Pulmonary artery endothelial cell (primary cell): ENCODE measurements at places on chromosomes 7 and 10. TPM values are rescaled to one million over a fixed set of nuclear protein-coding genes. Genes with fewer than 3 reads are reported as not detected.

DNA sequence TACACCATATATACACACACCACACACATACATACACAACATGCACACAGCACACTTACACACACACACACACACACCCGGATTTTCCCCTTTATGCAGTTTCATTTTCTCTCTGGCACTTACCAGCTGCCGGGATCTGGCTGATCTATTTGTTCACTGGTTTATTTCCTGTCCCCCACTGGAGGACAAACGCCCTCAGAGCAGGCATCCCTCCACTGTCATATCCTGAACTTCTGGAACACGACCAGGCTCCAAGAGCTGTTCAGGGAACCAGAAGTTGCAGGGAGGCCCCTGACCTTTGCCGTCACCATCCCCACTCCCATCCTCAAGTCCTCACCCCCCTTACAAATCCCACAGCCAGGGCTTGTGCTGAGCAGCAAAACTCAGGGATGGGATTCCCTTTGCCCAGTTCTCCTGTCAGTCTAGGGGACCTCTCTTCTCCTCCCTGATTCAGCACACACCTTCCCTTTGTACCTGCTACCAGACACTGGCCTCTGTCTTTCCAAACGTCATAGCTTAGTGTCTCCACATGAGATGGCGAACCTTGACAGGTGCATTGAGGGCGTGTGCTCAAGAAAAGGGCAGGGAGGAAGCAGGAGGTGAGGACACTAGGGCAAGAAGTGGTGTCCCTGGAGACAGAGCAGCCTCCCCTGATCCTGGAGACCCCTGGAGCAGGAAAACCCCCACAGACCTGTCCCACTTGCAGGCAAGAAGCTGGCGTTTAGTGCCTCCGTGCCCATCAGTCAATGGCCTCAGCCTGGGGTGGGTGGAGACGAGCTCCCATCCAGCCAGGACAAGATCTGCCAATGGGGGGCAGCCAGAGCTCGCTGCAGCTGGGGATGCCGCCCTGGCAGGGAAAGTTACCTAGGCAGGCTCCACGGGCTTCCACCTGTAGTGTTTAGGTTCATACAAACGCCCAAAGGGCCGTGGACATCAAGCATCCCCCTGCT is 12.7 kb upstream of the DOCK1 start:
- DNase-seq = no peak

DNA sequence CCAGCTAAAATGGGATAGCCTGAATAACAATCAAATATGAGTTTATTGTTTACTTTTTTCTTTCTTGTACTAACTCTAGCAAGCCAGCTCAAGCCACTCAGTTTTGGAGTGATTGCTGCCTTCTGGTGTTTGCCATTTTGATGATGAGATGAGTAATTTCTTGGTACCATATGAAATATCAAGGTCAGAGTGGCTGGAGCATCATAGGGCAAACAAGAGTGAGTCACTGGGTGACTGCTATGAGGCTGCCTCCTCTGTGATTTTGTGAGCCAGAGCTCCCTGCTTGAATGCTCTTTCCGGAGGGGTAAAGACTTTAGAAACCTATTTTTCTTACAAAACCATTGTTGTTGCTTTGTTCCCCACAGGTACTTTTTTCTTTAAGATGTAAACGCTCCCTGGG is 295.6 kb downstream of the PRKG1 start:
- no peak for DNase-seq

GPR85 gene
- total RNA-seq = 0.39 and 0.92 TPM in 2 replicates

DNA sequence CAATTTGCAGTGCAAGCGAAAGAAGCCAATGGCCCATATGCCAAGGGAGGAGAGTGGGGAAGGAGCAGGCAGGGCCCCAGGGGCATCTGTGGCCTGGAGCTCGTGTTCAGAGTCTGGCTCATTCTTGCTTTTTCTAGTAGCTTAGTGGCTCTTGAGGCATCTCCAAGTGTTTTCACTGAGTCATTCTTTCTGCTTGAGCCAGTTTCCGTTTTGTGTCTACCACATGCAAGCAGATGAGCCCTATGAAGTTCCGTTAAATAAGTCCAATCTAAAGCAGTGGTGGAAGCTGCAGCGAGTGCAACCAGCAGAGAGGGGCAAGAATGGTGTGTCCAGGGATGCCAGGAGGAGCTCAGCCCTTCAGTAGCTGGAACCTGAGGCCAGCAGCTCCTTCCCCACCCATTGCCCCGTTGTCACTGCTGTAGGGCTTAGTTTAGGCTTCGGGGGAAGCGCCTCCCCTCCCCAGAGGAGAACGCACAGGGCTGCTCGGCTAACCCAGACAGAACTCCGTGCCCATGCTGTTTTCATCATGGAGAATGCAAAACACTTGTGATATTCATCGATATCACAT is 57.4 kb upstream of the EBF3 start:
- DNase-seq = no peak

DNA sequence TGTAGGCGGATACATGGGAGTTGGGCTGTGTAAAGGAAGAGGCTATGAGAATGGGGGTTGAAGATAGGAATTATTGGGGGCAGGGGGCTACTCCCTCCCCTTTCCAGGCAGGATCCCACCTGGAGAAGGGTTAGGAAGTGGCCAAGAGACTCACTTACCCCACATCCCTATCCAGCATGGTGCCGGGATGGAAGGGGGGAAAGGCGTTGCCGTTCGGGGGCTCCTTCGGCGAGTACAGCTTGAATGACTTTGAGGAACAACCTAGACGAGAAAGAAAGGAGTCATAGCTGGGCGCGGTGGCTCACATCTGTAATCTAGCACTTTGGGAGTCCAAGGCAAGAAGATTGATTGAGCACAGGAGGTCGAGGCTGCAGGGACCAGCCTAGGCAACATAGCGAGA is 8.9 kb downstream of the LDB1 start:
- no peak for DNase-seq

RARRES2 gene
- total RNA-seq = not detected in 2 replicates

DNA sequence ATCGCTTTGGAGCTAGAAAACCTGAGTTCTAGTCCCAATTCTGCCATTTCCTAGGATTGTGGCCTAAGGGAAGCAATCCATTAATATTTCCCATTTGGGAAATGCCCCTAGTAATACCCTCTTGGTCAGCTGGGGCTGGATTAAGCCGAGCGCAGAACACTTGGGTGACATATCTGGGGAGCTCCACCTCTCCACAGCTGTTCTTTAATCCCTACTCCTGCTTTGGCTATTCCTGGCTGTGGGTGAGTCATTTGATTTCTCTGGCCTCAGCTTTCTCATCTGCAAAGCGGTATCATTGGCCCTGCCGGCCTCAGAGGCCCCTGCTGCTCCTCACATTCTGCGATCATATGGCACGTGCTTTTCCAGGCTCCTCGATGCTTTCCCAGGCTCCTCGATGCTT is 108.3 kb downstream of the BUB3 start:
- DNase-seq = no peak

- DNase-seq = no peak
These were observed 595.0 kb downstream of the GRM8 start for GRCh38 chr7:126657599-126658358.

DNA sequence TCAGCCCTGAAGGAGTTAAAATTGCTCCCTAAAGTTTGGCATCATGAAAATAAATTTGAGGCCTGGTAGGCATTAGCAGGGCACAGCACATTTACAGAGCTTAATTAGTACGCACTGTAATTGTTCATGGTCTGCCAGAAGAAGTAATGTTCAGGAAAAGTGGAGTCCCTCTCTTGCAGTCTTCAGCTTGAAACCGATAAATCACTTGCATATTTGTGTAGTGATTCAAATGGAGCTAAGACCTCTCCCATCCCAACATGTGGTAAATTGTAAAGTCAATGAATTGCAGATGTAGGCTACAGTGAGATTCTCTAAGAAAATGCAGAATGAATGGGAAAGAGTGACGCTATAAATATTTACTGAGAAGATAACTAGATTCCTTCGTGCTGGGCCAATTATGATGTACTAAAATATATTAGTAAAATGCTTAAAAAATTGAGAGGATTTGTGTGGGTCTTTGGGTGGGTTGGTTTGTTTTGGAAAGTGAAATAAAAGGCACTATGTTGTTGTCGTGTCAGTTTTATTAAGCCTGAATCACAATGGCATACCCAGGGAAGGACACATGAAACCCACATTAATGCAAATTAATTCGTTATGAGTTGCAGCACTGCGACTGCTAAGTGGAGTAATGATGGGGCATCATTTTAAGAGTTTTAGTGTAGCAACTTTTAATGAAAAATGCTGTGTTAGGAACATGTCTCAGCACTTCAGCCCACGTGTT is 8.4 kb downstream of the TCF7L2 start:
- no peak for DNase-seq

- DNase-seq = no peak
These were observed 7.8 kb downstream of the NUDT1 start for GRCh38 chr7:2249744-2250323.

GRCh38 chr10:92530421-92530820 is 43.5 kb downstream of the IDE start:
- DNase-seq = no peak

DNA sequence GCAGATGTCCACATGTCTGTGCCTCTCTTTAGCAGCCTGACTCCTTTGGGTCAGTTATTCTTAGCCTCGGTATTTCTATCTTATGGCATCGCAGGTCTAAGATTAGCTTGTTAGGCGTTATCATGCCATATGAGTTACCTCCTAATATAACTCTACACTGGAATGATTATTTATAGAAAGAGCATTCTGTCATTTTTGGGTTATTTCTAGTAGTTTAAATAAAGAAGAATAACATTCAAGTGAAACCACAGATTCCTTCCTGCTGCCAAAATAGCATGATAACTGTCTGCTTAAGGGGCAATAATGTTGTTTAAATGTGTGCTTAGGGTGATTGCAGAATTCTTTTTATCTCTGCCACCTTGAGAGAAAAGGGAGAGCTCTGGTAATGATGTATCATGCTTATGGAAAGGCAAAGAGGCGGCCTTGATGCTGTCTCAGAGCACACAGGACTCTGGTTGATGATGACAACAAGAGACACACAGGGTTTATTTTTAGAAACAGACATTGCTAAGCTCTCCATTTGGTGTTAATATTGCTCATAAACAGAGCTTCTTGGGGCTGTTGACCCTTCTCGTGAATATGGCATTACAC is 10.4 kb downstream of the HDAC9 start:
- no peak for DNase-seq

DNA sequence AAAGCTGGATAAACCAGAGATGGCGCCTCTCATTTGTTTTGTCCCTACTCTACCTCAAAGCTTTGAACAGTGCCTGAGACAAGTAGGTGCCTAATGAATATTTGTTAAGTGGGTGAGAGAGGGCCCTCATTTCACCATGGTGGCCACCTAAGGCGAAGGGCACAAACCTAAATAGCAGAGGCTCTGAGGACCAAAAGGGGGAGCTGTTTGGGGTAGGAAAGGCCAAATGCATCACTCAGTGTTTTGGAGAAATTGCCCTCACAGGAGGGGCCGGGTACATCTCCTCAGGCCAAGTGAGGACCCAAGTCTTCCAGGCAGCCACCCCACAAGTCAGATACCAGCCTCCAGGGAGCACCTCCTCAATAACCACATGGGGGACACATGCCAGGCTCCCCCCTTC is 14.0 kb downstream of the IMPDH1 start:
- DNase-seq = no peak

GRCh38 chr10:31157123-31158010 is 125.7 kb upstream of the ZNF438 start:
- no peak for DNase-seq

DNA sequence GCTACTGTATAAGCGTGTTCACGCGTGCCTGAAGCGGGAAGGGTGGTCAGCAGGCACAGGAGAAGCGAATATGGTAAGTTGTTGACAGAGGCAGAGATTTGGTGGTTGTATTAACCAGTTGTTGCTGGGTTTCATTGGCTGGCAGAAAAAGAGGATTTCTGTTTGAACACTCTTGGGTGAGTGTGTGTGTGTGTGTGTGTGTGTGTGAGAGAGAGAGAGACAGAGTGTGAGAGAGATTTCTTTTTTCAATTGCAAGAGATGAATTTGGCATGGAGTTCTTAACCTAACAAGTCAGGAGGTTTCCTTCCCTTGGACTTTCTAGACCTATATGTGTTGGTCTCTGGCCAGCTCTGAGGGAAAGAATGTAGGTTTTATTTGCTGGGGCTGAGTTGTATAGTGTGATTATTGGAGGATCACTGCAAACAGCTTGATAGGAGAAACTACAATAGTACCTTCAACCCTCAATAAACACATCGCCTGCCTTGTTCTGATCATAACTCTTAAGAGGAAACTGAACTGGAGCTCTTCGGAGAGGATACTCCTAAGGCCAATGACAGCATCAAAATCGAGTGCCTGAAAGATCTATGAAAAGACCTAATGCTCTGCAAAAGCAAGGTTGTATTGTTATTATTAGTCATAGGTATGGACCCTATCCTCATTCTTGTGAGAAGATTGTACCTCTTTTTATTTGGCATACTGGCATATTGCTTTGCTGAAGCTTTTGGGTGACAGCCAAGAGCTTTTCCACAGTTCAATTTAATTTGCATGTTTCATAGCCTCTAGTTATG is 1.2 kb downstream of the MCU start:
- no peak for DNase-seq

ANXA8 gene
- total RNA-seq = not detected in 2 replicates

WEE2 gene
- not detected in 2 replicates for total RNA-seq

GRCh38 chr7:7971308-7972040 is 2.9 kb downstream of the GLCCI1 start:
- no peak for DNase-seq

- no peak for DNase-seq
These were observed 18.6 kb downstream of the MAGI2 start for GRCh38 chr7:79434867-79435266.

- DNase-seq = no peak
These were observed 73.8 kb upstream of the TMEM140 start for GRCh38 chr7:135074096-135074495.

DNA sequence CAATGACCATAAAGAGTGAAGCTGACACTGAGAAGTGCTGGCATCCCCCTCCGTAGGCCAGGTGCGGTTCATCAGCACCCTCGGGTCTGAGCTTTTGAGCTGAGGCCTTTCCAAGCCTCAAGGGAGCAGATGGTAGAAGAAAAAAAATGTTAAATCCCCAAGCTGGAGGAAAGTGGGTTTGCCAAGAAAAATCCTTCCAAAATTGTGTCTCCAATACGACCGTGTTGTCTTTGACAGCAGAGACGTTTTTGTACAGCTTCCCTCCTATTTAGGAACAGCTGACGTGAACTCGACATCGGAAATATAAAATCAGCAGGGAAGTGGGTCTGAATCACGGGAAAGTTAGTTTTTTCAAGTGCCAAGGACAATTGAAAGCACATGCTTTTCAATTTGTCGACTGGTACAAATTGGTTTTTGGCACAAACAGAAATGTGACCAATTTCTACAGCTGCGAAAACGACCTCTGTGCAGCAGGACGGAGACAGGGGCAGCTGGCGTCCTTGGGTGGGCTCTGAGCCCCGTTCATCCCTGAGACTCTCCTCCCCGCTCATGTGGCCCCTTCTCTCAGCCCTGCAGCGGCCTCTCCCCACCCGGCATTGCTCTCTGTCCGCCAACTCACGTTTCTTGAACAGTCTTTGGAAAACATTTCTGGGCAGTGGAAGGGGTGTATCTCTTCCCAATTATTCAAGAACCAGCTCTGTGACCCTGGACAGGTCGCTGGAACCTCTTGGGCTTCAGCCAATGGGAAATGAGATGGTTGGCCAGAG is 89.9 kb downstream of the PAXIP1 start:
- DNase-seq = no peak
